Stimulated activated CD8-positive, alpha-beta memory T cell treated with anti-CD3 and anti-CD28 coated beads, Interleukin-4, amount 100 ng/mL, for 4 hours (primary cell): ENCODE measurements at places on chromosomes 13 and 19.

- DNase-seq = no peak
Observed at GRCh38 chr13:104571161-104571892, 1505.1 kb upstream of the SLC10A2 start.

GRCh38 chr19:31271306-31271911 lies 77.8 kb downstream of the TSHZ3 start:
- DNase-seq = no peak

DNA sequence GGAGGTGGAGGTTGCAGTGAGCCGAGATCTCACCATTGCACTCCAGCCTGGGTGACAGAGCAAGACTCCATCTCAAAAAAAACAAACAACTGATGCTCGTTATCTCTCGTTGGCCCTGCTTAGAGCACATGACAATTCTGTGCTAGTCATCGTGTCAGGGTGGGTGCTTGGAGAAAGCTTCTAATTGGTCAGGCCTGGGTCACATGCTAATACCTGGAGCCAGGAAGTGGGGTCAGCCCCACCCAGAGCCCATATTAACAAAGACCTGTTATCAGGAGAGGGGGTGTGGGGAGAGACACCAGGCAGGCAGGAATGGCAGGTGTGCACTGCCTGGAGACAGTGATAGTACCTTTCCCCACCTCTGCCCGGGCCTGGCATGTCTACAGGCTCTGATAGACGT lies 84.9 kb downstream of the DPF1 start:
- no peak for DNase-seq

DNA sequence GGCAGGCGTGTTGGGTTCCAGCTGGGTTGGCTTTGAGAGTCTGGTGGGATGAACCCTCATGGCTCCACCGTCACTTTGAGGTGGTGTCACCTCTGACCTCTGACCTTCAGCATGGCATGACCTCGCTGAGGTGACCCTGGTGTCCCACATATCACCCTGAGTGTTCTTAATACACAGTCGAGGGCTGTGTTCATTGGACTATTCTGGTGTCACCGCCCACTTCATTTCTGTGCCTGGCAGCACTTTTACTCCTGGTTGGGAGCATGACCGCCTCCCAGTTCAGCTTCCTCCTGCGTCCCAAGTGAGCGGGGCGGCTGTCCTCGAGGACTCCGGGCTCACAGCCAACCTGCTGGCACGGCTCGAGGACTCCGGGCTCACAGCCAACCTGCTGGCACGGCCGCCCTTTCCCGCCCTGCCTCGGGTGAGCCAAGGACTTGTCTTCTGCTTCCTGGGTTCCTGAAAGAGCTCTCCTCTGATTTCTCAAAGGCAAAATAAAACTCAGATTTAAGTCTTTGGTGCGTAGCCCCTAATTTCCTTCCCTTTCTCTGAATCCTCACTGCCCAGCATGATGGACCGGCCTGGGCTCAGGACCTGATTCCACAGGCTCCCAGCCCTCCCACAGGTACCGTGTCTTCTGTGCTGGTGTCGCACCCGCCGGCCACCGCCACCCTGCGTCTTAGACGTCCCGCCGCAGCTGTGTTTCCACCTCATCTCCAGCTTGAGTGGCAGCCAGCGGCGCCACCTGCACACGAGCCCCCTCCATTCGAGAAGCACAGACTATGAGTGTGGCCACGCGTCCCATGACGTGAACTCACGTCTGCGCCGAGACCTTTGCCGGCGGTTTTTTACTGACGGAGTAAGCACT lies 10.4 kb downstream of the ATP4B start:
- no peak for DNase-seq

DNA sequence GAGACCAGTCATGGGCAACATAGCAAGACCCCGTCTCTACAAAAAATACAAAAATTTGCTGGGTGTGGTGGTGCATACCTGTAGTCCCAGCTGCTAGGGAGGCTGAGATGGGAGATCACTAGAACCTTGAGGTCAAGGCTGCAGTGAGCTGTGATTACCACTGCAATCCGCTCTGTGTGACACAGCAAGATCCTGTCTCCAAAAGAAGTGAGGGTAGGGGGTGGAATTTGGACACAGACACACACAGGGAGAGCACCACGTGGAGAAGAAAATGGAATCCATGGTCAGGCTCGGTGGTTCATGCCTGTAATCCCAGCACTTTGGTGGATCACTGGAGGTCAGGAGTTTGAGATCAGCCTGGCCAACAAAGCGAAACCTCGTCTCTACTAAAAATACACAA lies 8.7 kb downstream of the TNFSF9 start:
- no peak for DNase-seq

DNA sequence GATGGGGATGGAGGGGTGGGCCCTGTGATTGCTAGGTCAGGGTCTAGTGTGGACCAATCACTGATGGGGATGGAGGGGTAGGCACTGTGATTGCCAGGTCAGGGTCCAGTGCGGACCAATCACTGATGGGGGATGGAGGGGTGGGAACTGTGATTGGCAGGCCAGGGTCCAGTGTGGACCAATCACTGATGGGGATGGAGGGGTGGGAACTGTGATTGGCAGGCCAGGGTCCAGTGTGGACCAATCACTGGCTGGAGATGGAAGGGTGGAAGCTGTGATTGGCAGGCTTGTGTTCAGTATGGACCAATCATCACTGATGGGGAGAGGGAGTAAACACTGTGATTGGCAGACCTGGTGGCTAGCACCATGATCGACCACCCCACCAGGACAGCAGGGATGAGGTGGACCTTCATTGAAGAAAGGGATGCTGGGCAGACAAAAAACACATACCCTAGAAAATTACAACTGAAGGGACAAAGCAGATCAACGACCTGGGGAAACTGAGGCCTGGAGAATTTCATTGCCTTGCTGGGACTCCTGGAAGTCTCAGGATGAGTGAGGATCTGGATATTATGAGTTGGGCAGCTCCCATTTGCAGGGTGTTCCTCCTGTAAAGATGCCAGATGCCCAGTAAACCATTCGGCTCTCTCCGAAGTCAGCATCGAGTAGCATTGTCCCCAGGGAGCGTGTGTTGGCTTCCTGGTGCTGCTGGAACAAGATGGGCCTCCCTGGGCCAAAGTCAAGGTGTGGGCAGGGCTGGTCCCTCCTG lies 15.5 kb downstream of the TMPRSS9 start:
- DNase-seq = no peak

- DNase-seq = no peak
Observed at GRCh38 chr19:27705896-27706295, 1507.1 kb downstream of the UQCRFS1 start.

- DNase-seq = no peak
Observed at GRCh38 chr13:39682310-39682709, 26.8 kb downstream of the COG6 start.

DNA sequence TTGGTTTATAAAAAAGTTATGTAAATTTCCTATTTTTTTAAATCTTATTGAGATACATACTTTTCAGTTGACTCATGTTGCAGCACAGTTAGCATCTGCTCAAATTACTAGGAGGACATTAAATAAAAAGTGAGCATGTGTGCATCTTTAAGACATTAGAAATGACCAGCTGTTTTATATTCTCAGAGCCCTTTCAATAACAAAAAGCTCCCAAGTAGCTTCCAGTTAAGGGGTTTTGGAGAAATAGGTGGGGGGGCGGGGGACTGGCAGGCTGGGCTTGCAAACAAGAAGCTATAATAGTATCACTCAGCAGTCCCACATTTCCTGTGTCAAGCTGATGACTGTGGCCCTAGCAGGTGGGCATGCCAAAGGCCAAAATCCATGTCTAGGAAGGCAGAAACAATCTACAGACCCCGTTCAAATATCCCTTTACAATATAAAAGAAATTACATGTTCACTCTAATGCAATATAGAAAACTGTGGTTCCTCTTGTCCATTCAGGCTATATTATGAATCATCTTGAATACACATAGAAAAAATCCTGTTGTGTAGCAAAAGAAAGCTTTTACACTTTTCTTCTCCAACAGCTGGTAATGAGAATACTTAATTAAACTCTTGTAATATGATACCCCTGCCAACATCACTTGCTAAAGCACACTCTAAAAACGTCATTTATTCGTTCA lies 1713.2 kb upstream of the SLC10A2 start:
- DNase-seq = no peak

- DNase-seq = no peak
Observed at GRCh38 chr13:60268203-60268555, 104.5 kb upstream of the DIAPH3 start.

- DNase-seq = no peak
Observed at GRCh38 chr13:58376775-58377174, 745.2 kb downstream of the PCDH17 start.
